NCI-H1048 (cell line): ENCODE measurements at places on chromosomes 6 and 20.

- DNase-seq, result no peak
These were observed 458.2 kb downstream of the LMBRD1 start for GRCh38 chr6:69338431-69339162.

DNA sequence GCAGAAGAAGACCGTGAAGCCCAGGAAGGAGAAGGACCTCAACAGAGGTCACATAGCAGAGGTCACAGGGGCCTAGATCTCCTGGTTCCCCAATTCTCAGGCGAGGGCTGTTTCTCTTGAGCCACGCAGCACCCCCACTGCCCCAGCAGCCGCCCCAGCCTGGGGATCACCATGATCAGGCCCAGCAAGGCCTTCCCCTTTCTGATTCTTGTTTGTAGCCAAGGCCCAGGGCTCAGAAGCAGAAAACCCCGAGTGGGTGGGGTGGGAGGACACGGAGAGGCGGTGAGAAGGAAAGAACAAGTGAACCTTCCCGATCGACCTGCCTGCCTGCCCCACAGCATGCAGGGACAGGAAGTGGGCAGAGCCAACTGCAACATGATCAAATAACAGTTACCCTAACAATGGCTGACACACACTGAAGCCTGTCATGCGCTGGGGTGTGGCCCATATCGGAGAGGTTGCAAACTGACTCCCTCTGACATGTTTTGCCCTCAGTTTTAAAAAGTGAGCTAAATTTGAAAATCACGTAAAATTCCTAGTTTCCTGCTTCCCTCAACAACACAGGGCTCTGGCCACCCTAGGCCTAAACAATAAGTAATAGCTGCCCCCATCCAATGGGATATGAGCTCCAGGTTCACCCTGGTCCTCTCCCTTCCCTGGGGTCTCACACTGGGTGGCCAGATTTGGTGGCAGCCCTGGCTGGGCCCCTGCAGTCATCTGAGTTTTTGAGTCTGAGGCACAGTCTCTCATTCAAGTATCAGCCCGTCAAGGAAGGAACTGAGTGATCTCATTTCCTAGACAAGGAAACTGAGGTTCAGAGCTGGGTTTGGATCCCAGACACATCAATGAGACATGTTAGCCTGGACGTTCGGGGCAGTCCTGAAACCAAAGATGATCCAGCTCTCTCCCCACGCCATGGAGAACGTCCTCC lies 6.5 kb downstream of the PEDS1 start:
- no peak for DNase-seq

DNA sequence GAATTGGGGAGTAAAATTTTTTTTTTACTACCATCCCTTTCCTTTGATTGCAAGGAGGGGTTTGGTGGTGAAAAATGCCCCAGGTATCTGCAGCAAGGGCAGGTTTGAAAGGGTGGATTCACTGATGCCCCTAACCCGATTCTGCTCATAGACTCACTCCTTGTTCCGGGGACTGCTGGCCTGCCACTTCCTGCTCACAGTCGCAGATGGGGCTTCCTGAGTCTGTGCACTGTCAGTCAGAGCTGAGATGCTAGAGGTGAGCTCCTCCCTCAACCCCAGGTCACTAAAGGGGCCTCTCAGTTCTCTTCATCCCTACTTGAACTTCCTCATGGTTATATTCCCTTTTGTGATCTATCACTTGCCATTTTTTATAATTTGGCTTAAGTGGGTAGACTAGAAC lies 357.9 kb downstream of the FARS2 start:
- no peak for DNase-seq

- DNase-seq, result no peak
These were observed 42.2 kb upstream of the STXBP5 start for GRCh38 chr6:147161974-147162495.

- DNase-seq, result no peak
These were observed at the start of gene HMGCLL1 for GRCh38 chr6:55578537-55579363. Gene HMGCLL1 (minus strand): TSS chr6:55579192. CDS start chr6:55579055, 137 bp downstream.

- no peak for DNase-seq
These were observed 82.3 kb upstream of the SLC24A3 start for GRCh38 chr20:19129976-19130612.

GRCh38 chr6:27542485-27542884 lies 69.6 kb upstream of the ZNF184 start:
- DNase-seq, result no peak

DNA sequence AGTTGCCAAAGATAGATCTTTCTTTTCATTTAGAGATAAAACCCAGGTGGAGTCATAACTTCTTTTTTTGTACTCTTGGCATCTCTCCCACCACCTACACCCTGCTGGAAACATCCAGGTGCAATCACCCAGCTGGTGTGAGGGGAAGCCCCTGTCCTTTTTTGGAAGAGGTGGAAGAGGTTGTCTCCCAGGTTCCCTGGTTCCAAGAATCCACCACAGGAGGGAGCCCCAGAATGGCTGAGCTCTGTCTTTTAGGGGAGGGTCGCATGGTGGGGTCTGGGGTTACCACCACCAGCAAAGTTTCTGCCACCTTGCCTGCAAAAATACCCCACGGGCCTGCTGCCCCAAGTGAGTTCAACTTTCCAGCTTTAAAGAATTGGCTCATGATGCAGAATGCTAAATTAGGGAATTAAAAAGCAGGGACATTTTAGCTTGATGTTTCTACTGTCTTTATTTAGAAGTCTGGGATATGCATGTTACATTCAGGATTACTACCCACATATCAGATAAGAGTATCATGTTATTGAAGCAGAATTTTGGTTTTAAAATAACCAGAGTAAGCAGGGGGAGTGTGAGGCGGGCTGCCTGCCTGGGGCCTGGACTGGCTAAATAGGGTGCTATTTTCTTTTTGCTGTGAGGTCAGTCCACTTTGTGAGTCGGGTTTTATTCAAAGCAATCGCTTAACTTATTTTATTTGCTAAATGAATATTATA lies 11.0 kb downstream of the SMOC2 start:
- no peak for DNase-seq

DNA sequence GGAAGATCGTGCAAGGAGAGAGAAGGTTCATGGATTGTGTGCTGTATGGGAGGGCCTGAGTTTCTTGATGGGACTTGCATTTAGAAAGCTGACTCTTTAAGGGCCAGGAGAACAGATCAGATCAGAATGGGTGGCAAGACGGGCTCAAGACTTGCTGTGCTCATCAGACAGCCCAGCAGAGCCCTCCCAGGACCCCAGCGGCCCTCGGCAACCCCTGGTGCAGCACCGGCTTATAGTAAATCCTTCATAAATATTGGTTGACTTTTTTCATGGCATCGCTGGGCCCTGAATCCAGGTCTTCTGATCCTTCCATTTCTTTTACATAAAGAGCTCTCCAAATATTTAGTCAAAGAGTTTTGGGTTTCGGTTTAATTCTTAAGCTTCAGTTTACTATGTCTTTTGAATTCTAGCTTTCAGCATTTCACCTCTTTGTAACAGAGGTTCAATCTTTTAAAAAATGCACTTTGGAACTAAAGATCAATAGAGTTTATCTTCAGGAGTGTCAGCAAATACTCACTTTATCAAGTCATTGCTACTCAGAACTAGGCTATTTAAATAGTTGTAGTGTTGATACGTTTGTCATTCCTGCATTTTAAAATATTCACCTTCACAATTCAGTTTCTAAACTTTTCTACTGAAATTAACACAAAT lies 205.6 kb downstream of the ZDHHC14 start:
- no peak for DNase-seq

DNA sequence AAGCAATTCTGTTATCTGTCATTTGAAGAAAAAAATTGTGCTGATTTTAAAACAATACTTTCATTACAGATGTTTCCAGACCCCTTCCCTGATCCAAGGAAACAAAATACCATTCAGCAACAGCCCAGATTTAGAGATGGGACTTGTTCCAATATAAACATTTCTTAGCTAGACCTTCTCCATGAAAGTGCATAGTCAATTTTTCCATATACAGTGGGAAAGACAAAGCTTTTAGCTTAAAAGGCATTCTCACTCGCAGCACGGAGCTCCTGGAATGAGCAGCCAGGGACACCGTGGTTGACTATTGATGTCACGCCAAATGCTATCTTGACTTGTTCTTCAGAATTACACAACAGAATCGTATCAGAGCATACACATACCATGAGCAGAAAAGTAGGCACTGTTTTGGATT lies 21.5 kb downstream of the LAMA4 start:
- no peak for DNase-seq

DNA sequence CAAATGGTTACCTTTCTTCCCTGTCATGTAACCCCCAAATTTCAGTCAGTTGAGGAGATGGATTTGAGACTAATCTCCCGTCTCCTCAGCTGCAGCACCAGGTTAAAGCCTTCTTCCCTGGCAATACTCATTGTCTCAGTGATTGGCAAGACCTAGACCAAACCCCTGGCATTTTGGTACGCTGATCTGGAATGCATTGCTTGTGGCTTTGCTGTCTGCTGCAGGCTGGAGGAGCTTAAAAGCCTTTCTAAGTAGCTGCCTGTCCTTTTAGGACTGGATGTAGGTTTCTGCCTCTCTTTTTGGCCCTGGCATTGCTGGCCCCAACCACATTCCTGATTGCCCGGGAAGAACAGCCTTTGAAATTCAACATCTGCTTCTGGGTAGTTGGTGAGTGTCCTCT lies 729.6 kb upstream of the GJE1 start:
- no peak for DNase-seq
